ENCODE measurements at places on chromosomes 13 and 19.

DNA sequence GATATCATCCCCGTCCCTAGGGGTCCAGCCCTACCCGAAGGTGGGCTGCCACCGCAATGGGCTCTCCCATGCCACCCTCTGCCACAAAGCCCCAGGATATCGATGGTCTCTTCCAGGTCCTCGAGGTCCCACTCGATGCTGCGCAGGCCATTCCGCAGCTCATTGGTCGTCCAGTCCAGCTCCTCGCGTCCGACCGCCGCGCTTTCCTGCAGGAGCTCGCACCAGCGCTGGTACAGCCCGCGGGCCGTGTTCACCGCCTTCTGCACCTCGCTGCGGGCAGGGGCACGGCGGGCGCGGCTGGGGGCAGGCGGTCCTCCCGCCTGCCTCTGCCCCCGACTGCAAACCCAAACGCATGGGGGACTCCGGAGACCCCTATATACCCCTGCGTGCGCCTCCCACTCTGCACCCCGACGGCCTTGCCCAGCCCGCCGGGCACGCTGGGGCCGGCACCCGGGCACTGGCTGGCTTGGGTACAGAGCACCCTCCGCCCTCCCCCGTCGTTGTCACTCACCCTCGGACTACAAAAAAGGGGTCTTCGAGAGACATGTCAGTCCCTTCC, 468 bp downstream of the STX10 start:
- DNase-seq, result peak; percentile 17

DNA sequence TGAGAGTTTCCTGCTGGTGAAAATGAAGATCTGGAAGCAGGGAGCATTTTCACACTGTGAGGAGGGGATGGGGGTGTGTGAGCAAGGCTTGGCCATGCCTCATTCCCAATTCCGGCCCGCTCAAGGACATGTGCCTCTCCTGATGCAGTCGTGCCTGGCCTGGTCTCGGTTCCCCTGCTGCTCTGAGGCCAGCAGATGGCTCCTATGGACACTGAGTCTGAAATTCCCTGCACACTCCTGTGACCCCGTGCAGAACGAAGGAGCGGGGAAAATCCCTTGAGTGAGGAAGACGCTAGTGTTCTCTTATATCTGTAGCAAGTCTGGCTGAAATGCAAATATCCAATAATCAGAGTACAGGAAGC, 363 bp upstream of the ZNF763 start:
- DNase-seq, result no peak

DNA sequence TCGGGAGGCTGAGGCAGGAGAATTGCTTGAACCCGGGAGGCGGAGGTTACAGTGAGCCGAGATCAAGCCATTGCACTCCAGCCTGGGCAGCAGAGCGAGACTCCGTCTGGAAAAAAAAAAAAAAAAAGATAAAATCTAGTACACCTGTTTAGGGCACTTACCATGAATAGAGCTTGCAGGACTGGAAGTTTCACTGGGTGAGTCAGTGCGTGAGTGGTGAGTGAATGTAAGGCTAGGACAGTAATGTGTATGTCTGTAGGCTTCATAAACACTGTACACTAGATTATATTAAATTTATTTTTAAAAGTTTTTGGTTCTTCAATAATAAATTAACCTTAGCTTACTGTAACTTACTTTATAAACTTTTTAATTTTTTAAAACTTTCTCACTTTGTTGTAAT, 22.9 kb downstream of the PPP5C start:
- DNase-seq, result no peak

GRCh38 chr13:106156468-106156867, 379.0 kb downstream of the EFNB2 start:
- DNase-seq, result no peak

- no peak for DNase-seq
Observed at GRCh38 chr19:45790942-45791341, 1.7 kb downstream of the DMWD start.

- no peak for DNase-seq
Observed at GRCh38 chr13:49938314-49938713, 2.2 kb upstream of the SPRYD7 start.

GRCh38 chr13:88074794-88075510, 403.8 kb downstream of the SLITRK5 start:
- no peak for DNase-seq

Data from stimulated activated effector memory CD8-positive, alpha-beta T cell treated with anti-CD3 and anti-CD28 coated beads, Interleukin-12 subunit alpha, Interleukin-12 subunit beta, amount 100 ng/mL, for 72 hours (primary cell).